ENCODE measurements at places on chromosomes 6 and 20.

GRCh38 chr6:165767228-165767627, 104.2 kb upstream of the PDE10A start:
- DNase-seq: no peak

- DNase-seq: no peak
Measured at GRCh38 chr6:25009393-25009710, 73.6 kb upstream of the RIPOR2 start.

DNA sequence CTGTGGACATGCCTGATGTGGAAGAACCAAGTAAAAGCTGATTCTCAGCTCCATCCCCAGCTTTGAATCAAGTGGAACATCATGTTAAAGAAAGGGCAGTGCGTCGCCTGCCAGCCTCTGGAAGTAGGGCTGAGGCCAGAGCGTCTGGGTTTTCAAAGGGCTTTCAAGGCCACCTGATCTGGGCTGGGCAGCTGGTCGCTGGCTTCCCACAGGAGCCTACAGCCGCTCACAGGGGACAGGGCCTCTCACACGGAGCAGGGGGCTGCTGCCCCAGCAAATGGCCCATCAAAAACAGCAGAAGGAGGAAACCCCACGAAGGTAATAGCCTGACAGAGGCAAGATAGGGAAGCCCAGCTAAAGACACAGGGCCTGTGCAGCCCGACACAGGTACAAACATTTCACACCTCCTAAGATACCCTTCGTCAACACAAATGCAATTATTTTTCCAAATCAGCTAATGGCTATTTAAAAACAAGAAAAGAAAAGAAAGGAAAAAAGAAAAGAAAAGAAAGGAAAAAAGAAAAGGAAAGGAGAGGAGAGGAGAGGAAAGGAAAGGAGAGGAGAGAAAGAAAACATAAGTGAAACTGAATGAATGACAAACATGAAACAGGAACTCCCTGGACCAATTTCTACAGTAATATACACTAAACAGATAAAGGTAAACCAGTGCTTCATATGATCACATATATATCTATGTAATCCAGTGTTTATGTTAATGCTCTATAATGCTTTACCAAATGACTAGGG, 24.8 kb downstream of the RRBP1 start:
- no peak for DNase-seq

GRCh38 chr20:63361519-63362435, 628 bp upstream of the CHRNA4 start:
- DNase-seq: no peak

GRCh38 chr6:104212977-104213668, 646.6 kb downstream of the HACE1 start:
- no peak for DNase-seq

GRCh38 chr6:128276311-128276710, 244.1 kb downstream of the PTPRK start:
- no peak for DNase-seq

All from stimulated activated CD4-positive, alpha-beta T cell treated with anti-CD3 and anti-CD28 coated beads, Interleukin-12 subunit alpha, Interleukin-12 subunit beta, amount 100 ng/mL, for 24 hours (primary cell).